Gastrocnemius medialis (tissue), 4 donors: ENCODE measurements at places on chromosomes 7 and 10.

- H3K27ac ChIP-seq, result no peak overlapping the region
- no peaks in the 10 kb centered on the region for H3K4me1 ChIP-seq
- H3K36me3 ChIP-seq, result no peaks in the 10 kb centered on the region
- H3K27me3 ChIP-seq, result no peaks in the 10 kb centered on the region
- no peak for DNase-seq
- no peak overlapping the region for H3K4me3 ChIP-seq
Measured at GRCh38 chr7:40836218-40836617, 701.4 kb downstream of the SUGCT start.

- no peak overlapping the region for H3K27ac ChIP-seq
- no peaks in the 10 kb centered on the region for H3K36me3 ChIP-seq
- no peaks in the 10 kb centered on the region for H3K4me1 ChIP-seq
- H3K4me3 ChIP-seq, result no peak overlapping the region
Measured at GRCh38 chr7:106358103-106358663, 73.4 kb upstream of the NAMPT start.

DNA sequence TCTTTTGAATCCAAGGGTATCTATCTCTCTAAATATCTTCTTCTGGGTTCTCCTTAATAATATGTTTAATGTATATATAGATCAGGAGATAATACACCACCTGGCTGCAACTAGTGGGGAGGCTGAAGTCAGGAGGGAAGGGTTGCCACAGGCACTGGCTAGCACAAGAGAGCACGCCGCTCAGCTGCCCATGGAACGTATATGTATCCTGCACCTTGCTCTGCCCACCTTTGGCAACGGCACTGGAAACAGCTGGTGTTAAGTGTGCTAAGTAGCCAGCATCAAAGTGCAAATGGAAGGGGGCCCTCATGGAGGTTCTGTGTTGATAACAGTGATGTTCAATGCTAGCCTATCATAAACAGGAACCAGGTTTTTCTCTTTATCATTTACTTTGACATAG lies 49.8 kb upstream of the FAM133B start:
- no peaks in the 10 kb centered on the region for H3K27me3 ChIP-seq
- no peak for DNase-seq
- H3K27ac ChIP-seq, result no peak overlapping the region
- H3K4me3 ChIP-seq, result no peak overlapping the region
- peaks cover 6% of the 10 kb centered on the region for H3K4me1 ChIP-seq

GRCh38 chr10:17273403-17273802 lies 45.4 kb downstream of the VIM start:
- H3K4me1 ChIP-seq, result no peaks in the 10 kb centered on the region
- H3K4me3 ChIP-seq, result no peak overlapping the region
- no peaks in the 10 kb centered on the region for H3K36me3 ChIP-seq

- DNase-seq, result no peak
- no peaks in the 10 kb centered on the region for H3K36me3 ChIP-seq
- no peaks in the 10 kb centered on the region for H3K27me3 ChIP-seq
Measured at GRCh38 chr10:132249226-132249724, 58.5 kb downstream of the STK32C start.

GRCh38 chr10:60650378-60650800 lies 127.9 kb upstream of the CDK1 start:
- H3K4me3 ChIP-seq, result no peak overlapping the region
- no peaks in the 10 kb centered on the region for H3K36me3 ChIP-seq
- DNase-seq, result no peak
- no peaks in the 10 kb centered on the region for H3K4me1 ChIP-seq
- H3K27me3 ChIP-seq, result no peaks in the 10 kb centered on the region
- H3K27ac ChIP-seq, result no peak overlapping the region

DNA sequence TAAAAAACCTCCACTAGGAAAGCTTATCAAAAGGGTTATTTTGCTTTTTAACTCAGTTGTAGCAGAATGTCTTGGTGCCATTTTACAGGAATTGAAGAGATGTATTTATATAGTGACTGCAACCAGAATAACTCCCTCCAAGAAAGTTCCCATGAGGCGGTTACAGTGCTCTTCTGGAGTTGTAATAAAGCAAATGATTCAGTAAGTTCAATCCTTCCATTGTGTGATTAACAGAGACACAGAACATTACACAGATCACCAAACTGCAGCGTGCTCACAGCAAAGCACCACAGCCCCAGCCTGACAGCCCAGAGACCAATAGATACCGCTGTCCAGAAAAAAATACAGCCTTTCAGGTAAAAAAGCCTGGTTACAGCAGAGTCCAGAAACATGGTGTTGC lies 21.9 kb upstream of the CABCOCO1 start:
- H3K4me3 ChIP-seq, result no peak overlapping the region
- H3K36me3 ChIP-seq, result no peaks in the 10 kb centered on the region
- no peak for DNase-seq
- H3K27ac ChIP-seq, result no peak overlapping the region
- H3K27me3 ChIP-seq, result no peaks in the 10 kb centered on the region

- no peaks in the 10 kb centered on the region for H3K27me3 ChIP-seq
- no peaks in the 10 kb centered on the region for H3K36me3 ChIP-seq
- no peaks in the 10 kb centered on the region for H3K4me1 ChIP-seq
- no peak for DNase-seq
Measured at GRCh38 chr7:107332488-107333269, 137.2 kb upstream of the GPR22 start.

DNA sequence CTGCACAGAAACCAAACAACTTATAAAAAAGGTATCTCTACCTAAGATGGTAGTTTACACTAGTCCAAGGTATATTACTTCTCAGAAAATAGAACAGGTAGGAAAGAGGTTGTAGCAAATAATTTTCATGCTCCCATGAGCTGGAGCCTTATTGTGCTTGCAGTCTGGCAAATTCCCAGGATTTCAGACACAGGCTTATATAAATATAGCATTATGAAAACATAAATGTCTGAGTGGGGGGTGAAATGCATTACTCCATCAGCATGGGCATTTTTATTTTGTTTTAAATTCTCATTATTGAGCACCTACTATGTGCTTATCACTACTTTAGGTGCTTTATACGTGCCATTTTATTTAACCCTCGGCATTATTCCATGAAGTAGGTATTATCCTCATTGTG lies 83.0 kb upstream of the PHYHIPL start:
- DNase-seq, result no peak
- H3K4me1 ChIP-seq, result no peaks in the 10 kb centered on the region
- no peak overlapping the region for H3K27ac ChIP-seq
- H3K27me3 ChIP-seq, result no peaks in the 10 kb centered on the region

DNA sequence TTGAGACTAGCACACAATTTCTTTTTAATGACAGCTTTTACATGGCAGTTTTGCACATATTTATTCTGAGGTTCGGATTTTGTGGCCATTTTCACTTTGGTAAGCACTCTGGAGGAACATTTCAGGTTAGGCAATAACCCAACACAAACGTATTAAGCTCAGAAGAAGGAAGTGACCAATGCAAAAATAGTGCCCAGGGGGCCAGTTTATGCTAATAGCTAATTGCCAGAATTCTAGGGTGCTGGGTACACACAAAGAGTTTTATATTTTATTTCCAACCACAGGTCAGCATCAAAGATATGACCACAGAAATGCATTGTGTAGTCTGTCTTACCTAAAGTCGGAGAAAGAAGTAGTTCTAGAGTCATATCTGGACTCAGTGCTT lies 8.4 kb upstream of the AGR2 start:
- H3K4me1 ChIP-seq, result no peaks in the 10 kb centered on the region
- H3K4me3 ChIP-seq, result no peak overlapping the region
- no peak for DNase-seq
- H3K27me3 ChIP-seq, result no peaks in the 10 kb centered on the region
- no peaks in the 10 kb centered on the region for H3K36me3 ChIP-seq

DNA sequence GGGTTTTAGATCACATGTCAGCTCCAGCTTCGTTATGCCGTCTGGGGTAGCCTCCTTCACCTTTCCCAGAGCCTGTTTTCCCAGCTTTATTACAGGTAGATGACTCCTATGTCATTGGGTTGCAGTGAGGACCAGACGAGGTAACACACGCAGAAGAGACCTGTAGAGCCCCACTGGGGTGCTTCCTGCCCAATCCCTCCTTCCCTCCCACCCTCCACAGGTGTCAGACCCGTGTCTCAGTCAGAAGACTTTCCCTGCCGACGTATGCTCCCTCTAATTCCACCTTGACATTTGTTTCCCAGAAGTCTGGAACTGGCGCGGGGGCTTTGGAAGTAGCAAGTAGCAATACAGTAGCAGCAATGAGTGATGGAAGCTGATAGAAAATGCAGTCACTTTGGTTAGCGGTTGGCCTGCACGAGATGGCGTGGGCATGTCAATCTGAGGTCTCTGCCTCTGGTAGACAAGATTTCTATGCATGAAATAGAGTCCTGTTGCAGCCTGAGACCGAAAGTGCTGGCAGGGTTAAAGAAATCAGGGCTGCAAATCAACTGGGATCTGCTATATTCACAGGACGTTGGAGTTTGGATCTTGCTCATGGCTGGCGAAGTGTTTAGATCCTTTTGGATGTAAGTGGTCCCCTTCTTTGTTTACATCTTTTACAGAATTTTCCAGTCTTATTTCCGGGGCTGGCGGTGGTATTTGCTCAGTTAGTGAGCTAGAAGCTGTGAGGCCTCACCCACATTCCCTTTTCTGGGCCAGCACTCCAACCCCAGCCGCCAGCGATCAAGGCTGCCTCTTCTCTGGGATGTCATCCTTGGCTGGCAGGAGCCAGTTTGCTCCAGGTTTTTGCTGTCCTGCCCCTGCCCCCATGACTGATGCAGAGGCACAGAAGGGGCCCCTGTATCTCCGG lies 78.3 kb upstream of the KMT2C start:
- H3K4me1 ChIP-seq, result no peaks in the 10 kb centered on the region
- DNase-seq, result no peak
- no peaks in the 10 kb centered on the region for H3K36me3 ChIP-seq
- no peak overlapping the region for H3K4me3 ChIP-seq
- H3K27me3 ChIP-seq, result no peaks in the 10 kb centered on the region

GRCh38 chr10:109769966-109770365 lies 153.3 kb downstream of the XPNPEP1 start:
- no peaks in the 10 kb centered on the region for H3K27me3 ChIP-seq
- no peaks in the 10 kb centered on the region for H3K4me1 ChIP-seq
- no peak overlapping the region for H3K27ac ChIP-seq
- H3K4me3 ChIP-seq, result no peak overlapping the region
- no peak for DNase-seq

DNA sequence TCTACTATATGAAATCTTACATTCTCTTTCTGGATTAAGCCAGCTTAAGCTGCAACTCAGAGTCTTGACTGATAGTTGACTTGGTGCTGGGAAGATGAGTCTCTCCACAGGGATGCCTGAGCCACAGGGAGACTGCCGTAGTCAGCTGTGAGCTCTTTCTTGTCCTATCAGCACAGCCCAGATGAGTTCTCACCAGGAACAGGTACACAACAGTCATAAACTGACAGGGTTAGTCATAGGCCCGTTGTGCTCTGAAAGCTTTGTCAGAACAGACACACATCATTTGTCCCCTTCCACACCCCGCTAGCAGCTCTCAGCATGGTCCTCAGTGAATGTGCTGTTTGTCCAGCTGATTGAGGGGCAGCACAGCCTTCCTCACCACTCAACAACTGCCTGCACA lies 221.6 kb downstream of the RPS24 start:
- H3K27me3 ChIP-seq, result no peaks in the 10 kb centered on the region
- DNase-seq, result no peak
- H3K27ac ChIP-seq, result no peak overlapping the region
- no peak overlapping the region for H3K4me3 ChIP-seq

DNA sequence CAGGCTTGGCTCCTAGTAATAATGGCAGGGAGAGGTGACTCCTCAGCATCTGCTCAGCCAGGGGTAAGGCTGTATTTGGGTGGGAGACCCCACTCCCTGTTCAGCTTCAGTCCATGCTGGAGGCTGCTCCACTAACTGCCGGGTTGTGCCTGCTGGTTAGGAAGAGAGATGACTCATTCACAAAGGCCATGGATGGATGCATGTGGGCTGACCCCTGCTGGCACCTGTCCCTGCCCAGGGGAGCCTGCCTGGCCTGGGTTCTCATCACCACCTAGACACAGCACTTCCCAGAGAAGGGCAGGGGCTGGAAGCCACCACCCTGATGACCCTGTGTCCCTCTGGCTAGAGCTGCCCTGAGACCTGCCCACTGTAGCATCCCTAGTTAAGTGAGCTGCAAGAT lies 59.0 kb downstream of the VSTM4 start:
- no peaks in the 10 kb centered on the region for H3K36me3 ChIP-seq
- no peak for DNase-seq
- H3K4me1 ChIP-seq, result no peaks in the 10 kb centered on the region
- no peak overlapping the region for H3K27ac ChIP-seq

DNA sequence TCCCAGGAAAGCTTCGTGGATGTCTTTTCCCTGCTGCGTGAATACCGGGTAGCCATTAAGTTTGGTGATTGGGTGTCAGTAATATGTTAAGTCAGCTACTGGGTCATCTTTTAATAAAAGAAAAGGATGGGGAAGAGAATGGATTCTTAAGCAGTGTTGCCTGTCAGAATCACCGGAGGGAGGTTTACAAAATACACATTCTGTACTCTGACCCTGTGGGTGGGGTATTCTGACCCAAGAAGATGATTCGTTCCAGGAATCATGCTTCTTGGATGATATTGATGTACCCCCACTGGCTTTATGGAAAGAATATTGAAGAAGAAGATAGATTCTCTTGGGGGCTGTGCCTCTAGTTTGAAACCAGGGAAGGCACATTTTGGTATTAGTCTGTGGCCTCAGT lies 18.3 kb downstream of the SGPL1 start:
- no peak overlapping the region for H3K27ac ChIP-seq
- H3K27me3 ChIP-seq, result no peaks in the 10 kb centered on the region
- DNase-seq, result no peak
- H3K4me1 ChIP-seq, result peaks cover 15% of the 10 kb centered on the region
- H3K36me3 ChIP-seq, result no peaks in the 10 kb centered on the region
- no peak overlapping the region for H3K4me3 ChIP-seq
